ENCODE measurements at places on chromosomes 7 and 10.

DNA sequence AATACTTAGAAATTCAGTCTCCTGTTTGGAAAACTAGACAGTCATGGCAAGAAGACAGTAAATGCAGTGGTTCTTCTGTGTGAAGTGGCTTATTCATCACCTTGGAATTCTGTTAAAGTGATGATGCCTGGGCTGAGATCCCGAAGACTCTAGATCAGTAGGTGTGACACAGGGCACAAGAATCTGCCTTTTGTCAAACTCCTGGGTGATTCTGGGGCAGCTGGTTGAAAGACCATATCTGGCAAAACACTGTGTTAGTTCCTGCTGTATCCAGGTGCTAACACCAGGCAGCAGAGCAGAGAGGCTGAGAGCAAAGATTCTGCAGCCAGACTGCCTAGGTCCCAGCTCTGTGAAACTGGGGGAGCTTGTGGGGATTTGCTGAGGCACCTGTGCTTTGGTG lies 26.5 kb downstream of the MRC1 start:
- no peak for DNase-seq

- no peak for DNase-seq
These were observed 86.9 kb downstream of the VWC2 start for GRCh38 chr7:49860293-49860692.

DNA sequence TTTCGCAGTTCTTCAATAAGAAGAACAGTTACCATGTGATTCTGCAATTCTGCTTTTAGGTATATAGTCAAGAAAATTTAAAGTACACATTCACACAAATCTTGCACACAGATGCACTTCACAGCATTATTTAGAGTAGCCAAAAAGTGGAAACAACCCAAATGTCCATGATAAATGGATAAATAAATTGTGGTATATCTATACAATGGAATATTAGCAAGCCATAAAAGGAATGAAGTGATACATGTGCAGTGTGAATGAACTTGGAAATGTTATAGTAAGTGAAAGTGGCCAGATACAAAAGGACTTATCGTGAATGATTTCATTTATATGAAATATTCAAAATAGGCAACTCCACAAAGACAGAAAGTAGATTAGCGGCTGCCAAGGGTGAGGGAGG lies 109.1 kb downstream of the AGMO start:
- DNase-seq: no peak

- no peak for DNase-seq
These were observed 49.1 kb downstream of the RAPGEF5 start for GRCh38 chr7:22307816-22308215.

DNA sequence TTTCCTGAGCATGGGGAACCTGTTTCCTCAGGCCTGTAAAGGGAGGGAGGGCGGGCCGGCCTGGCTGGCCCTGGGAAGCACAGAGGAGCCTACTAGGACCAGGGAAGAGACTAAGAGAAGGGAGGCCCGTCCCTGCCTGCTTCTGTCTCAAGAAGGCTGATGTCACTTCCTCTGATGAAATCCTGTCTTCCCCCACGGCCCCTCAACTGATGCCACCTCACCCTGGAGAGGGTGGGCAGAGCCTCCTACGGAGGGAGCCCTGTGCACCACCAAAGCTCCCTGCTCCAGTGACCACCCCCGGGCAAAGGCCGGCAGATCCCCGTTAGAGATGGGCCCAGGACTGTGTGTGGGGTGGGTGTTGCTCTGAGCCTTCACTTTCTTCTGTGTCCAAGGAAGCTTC lies 1.0 kb upstream of the PILRA start:
- DNase-seq: no peak

DNA sequence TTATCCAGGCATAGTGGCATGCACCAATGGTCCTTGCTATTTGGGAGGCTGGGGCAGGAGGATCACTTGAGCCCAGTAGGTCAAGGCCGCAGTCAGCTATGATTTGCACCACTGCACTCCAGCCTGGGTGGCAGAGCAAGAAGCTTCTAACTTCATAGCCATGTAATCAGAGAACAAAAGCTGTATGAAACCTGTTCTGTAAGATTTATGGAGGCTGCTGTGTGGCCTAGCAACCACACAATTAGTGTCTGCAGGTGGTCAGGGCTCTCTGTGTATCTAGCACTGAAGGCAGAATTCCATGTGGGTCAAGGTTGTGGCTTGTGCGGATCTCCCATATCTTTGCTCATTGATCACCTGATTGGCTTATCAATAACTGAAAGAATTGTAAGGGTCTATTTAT lies 221.5 kb upstream of the FOXK1 start:
- DNase-seq: no peak

- no peak for DNase-seq
These were observed 15.9 kb downstream of the VSIR start for GRCh38 chr10:71757399-71757922.

DNA sequence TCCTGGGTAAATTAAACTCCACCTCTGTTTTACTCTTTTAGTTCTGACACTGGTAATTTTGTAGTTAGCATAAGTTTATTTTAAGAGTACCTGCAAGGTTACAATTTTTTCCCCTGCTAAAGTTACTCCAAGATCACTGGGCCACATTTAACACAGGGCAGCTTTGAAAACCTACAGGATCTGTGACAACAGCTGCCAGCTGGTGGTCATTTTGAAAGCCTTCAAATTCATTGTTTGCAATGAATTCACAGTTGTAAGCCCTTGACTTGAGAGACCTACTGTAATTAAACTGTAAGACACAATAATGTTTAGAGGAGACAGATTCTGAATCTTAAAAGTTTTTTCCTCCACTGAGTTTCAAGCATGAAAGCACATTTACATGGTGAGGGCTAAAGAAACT lies 129.6 kb downstream of the CNOT4 start:
- DNase-seq: no peak

GRCh38 chr10:98815039-98815885 lies 368.5 kb upstream of the HPS1 start:
- DNase-seq: no peak

GRCh38 chr7:114419441-114420272 lies 5.0 kb downstream of the FOXP2 start:
- DNase-seq: no peak

- DNase-seq: no peak
These were observed 135.7 kb downstream of the MAGI2 start for GRCh38 chr7:79317728-79318127.

DNA sequence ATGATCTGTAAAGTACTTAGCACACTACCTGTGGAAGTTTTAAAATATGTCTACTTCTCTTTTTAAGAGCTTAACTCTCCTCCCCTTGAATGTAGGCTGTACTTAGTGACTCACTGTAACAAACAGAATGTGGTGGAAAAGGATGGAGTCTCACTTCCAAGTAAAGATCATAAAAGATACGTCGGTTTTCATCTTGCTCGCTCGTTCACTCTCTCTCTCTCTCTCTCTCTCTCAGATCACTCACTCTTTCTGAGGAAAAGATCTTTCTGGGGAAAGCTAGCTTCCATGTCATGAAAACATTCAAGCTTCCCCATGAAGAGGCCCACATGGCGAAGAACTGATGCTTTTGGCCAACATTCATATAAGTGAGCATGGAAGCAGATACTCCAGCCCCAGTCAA lies 5.5 kb downstream of the CHUK start:
- no peak for DNase-seq

GRCh38 chr7:85516675-85517074 lies 329.8 kb upstream of the SEMA3D start:
- no peak for DNase-seq

GRCh38 chr7:113562242-113562641 lies 356.6 kb downstream of the PPP1R3A start:
- no peak for DNase-seq

- no peak for DNase-seq
These were observed 32.3 kb downstream of the SLC39A12 start for GRCh38 chr10:17984056-17984455.

DNA sequence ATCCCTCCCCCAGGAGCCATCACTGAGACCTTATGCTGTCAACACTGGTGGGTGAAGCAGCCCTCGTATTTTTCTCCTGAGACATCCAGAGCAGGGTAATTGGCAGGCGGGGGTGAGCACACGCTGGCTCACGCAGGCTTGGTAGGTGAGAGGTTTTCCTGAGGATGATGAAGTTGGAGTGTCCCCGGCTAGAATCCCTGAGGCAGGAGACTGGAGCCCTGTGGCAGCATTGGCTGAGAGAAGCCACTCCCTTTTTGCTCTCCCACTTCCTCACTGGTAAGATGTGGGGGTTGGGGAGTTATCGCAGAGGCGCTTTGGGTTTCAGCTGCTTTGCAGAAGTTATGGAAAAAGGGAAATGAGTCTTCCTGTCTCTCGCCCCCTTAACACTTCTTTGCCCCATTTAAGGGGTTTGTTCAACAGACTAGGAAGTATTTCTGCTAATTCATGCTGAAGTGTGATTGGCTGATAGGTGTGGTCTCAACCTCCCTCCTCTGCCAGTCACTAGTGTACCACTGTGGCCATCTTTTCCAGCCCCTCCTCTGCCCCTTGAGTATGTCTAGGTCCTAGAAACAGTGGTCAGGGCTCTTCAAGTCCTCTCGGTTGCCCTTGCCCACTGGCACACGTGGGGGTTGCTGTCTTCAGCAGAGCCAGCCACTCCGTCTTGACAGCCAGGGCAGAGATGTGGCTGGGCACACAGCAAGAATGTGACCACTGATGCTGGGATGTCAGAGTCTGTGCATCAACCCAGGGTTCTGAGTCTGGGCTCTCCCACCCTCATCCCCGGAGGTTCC lies 5.7 kb downstream of the ARPC1B start:
- no peak for DNase-seq

- DNase-seq: no peak
These were observed 65.8 kb upstream of the LAMB4 start for GRCh38 chr7:108196004-108196403.

All from NCI-H1092 (cell line).